ENCODE measurements at places on chromosomes 13 and 19.
A peak's percentile ranks its signal among the peaks of the same experiment; 100 is the strongest.

GRCh38 chr19:49518033-49518432, 5.6 kb downstream of the FCGRT start:
- DNase-seq: no peak

- no peak for DNase-seq
Measured at GRCh38 chr13:75414036-75414827, 67.7 kb downstream of the TBC1D4 start.

- peak; percentile 99 for DNase-seq
Measured at GRCh38 chr19:44890366-44891015, 563 bp upstream of the TOMM40 start.

DNA sequence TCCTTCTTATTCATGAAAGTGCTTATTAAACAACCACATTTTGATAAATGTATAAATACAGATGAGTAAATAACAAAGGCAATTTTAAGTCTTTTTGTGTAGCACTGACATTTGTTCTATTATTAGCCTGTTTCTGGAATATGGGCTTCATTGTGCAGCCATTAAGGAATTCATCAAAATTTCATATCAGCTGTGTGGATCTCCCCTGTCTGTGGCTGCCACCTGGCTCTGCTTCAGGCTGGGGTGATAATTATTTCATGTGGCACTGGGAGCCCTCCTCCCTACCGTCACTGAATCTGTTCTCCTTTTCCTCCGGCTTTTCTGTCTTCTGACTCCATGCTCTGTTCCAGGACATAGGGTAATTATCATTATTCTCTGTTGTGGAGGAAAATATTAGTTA, 57.1 kb downstream of the LMO7 start:
- no peak for DNase-seq

DNA sequence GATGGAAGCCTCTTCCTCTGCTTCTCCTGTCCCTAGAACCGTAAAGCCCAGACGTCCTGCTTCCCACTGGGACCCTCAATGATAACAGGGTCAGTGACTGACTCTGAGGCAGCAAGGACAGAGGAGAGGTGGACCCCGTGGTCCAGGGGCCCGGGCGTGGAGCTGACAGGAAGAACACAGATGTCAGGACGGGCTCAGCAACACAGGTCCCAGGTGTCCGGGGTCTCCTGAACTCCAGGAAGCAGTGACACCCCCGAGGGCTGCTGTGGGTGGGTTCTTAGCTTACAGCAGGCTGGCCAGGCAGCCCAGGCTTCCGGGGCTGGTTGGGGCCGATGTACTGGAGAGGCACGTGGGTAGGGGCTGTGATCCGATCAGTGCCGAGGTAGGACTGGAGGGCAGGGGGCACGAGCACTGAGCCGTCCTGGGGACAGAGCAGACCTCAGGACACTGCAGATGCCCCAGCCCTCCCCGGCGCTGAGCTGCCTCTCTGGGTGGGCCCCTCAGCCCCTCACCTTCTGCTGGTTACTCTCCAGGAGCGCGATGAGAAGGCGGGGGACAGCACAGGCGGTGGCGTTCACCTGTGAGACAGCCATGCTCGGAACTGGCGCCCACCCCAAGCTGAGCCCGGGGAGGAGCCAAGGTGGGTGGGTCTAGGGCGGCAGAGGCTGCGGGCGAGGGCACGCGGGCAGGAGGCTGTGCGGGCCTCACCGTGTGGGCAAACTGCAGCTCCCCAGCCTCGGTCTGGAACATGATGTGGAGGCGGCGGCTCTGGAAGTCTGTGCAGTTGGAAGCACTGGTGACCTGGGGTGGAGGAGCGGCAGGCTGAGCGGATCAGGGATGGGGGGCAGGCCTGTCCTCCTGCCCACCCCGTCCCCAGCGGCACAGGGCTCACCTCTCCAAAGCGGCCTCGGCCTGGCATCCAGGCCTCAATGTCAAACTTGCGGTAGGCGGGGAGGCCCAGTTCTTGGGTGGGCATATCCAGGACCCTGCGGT, 3.6 kb upstream of the CCER2 start:
- DNase-seq: no peak

DNA sequence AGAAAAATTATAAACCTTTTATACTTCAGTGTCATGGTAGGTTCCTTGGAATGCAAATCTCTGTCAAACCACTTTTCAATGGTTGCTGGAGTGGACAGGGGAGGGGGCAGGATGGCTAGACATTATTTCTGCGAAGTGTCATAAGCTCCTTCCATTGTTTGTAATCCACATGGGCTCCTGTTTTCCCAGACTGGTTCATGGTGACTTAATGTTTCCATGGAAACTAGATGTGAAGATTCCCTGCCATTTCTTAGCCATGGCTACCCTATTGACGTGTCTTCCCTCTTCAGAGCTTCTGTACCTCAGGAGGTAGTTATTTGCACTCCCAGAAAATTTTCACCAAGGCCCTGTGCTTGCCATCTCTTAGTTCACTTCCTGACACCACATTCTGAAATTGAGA, 95.3 kb downstream of the UFM1 start:
- no peak for DNase-seq

- no peak for DNase-seq
Measured at GRCh38 chr19:41321600-41322270, 11.8 kb downstream of the CCDC97 start.

DNA sequence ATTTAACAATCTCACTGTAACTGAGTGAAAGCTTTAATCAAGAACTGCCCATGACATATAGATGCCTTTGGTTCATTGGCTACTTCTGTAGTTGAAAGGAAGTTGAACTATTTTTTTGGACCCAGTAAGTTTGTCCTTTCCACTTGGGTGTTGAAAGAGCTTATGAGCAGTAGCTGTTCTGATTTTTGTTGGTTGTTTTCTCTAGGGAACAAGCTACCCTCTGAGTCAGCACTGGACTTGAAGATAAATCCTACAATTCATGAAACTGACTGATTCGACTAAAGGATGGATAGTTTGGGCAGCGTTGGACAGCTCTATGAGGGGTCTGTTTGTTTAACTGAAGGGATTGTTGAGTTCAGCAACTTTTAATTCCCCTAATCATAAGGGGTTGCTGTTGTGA, 101.0 kb downstream of the PAN3 start:
- DNase-seq: no peak

All from iPS DF 6.9 (cell line).